ENCODE measurements at places on chromosomes 6 and 20.
A peak's percentile ranks its signal among the peaks of the same experiment; 100 is the strongest.

- no peak for DNase-seq
Measured at GRCh38 chr20:59042151-59042795, at the start of gene PRELID3B. Gene PRELID3B (minus strand): TSS chr20:59042786. CDS start chr20:59042730, 56 bp downstream.

- DNase-seq, result no peak
Measured at GRCh38 chr6:15736297-15736696, 73.5 kb upstream of the DTNBP1 start.

- DNase-seq, result no peak
Measured at GRCh38 chr20:37280403-37280802, 9.1 kb upstream of the MANBAL start.

GRCh38 chr6:170454512-170455285 lies 98.4 kb downstream of the PSMB1 start:
- DNase-seq, result no peak

DNA sequence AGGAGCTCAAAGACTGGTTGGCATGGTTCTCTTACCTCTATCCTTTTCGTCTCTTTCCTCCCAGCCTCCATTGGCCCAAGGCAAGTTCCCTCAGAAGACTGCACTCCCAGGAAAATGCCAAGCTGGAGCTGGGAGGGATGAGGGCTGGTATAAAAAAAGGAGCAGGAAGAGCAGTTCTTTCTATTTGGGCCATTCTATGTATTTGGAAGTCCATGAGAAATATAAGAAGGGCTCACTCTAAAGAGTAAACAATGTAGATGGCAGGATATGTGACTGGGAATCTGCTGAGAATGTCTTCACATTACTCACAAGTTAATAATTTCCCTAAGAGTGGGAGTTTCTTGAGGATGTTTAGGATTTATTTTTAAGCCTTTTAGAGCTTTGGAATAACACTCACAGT lies 36.6 kb upstream of the ADTRP start:
- DNase-seq, result no peak

- peak; percentile 28 for DNase-seq
Measured at GRCh38 chr6:38172739-38173410, 353.3 kb downstream of the ZFAND3 start.

GRCh38 chr20:58402827-58403226 lies 13.8 kb downstream of the VAPB start:
- DNase-seq, result no peak

GRCh38 chr6:21377356-21377755 lies 216.2 kb upstream of the SOX4 start:
- DNase-seq, result no peak

GRCh38 chr6:139418481-139419132 lies 44.2 kb upstream of the CITED2 start:
- no peak for DNase-seq

- no peak for DNase-seq
Measured at GRCh38 chr6:129662980-129663431, 47.0 kb downstream of the ARHGAP18 start.

GRCh38 chr6:16749516-16750485 lies 11.5 kb downstream of the ATXN1 start:
- DNase-seq, result no peak

GRCh38 chr20:59017493-59018231 lies 1.6 kb upstream of the TUBB1 start:
- DNase-seq, result no peak

DNA sequence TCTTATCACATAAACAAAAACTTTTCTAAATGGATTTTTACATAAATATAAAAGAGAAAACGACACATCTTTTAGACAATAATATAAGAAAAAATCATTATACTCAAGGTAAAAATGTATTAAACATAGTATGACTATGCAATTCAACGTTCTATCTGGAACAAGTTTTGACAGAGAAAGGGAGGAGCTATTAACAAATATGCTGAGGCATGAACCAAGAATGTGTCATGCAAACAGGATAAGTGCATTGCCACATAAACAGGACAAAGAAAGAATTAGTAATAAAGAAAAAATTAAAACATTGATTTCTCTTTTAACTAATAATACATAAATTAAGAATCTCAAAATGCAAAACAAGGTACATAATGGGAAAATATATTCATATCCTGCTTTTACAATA lies 1353.4 kb upstream of the GJE1 start:
- DNase-seq, result no peak

GRCh38 chr6:63802606-63803206 lies 167.1 kb downstream of the PHF3 start:
- DNase-seq, result no peak

- DNase-seq, result no peak
Measured at GRCh38 chr20:37902504-37903313, at the start of gene VSTM2L. Gene VSTM2L (plus strand): TSS chr20:37903127. CDS start chr20:37903351, 224 bp downstream.

- DNase-seq, result no peak
Measured at GRCh38 chr6:87789900-87790290, 87.9 kb upstream of the AKIRIN2 start.

DNA sequence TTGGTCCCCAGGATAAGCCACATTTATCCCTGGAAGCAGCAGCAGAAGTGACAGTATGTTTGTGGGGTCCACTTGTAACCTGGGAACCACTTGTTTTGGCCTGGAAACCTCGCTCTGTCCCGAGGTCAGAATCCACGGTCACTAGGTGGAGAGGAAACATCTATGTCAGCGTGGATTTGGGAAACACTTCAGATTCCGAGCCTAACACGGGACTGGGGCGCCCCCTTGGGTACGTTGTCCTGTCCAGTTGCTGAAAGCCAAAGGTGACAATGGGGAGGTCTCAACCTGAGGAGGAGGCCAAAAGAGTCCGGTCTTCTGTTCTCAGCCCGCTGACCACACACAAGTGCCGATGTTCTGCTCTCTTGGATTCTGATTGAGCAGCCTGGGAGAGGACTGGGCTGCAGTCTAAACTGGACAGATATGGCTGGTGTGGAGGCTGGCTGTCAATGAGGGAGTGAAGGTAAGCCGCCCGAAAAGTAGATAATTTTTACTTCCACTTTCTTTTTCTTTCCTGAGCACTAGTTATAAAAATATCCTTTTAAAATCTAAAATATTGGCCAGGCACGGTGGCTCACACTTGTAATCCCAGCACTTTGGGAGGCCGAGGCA lies 4.9 kb upstream of the ZFP57 start:
- no peak for DNase-seq

DNA sequence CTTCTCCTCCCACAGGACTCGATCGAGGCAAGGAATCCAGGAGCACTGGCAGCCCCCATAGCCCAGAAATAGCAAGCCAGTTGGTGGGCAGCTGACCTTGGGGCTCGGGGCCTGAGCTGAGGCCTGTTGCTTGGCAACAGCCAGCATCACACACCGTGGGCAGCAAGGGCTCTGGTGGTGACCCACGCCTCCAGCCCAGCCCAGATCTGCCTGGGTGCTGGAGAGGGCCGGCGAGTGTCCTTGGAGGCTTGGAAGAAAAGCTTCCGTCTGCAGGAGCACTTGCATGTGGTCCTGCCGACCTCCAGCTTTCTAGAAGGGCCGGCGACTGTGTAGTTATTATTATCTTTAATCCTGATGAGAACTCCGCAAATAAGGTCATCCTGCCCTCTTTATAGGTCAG lies 67.3 kb downstream of the STK35 start:
- no peak for DNase-seq

GRCh38 chr6:35034411-35035191 lies 106.5 kb downstream of the TCP11 start:
- DNase-seq, result peak; percentile 92

DNA sequence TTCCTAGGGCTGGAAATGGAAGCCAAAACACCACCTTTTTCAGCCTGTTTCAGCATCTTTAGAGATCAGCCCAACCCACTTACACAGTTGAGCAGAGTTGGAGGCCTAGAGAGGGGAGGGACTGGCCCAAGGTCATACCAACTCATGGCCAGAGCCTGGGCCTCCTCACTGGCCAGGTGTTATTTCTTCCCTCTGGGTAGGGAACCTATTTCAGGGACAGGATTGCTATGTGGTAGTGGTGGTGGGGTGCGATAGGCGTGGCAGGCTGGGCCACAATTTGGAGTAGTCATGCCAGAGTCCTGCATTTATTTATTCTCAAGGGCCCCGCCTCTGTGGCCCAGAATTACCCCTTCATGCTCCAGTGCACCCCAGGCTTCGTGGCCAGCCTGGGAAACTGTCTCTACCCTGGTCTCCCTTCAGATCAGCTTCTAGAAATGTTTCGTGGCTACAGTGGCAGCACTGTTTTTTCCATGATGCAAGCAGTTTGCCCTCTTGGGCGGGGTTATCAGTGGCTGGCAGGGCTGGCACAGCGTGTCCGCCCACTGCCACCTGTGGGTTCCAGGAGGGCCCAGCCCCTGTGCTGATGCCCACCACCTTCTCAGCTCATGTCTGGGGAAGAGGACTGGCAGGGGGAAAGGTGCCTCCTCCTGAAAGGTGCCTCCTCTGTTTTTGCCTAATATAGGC lies 6.2 kb downstream of the VEGFA start:
- DNase-seq, result peak; percentile 32

DNA sequence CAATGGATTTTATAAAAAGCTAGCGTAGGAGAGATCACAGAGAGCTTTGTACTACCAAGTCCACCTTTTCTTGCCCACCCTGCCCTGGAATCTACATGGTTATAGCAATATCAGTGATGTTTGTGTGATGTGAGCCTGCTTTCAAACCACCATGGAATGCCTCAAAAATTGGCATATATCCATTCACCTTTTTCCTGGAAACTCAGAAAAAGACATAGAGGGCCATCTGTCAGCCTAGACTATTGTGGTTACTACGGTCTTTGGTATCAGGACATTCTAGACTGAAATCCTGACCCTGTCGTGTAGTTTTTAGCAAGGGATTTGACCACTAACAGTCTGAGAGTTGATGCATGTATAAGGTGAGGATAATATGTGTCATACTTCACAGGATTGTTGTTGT lies 239.6 kb downstream of the GRIK2 start:
- no peak for DNase-seq

DNA sequence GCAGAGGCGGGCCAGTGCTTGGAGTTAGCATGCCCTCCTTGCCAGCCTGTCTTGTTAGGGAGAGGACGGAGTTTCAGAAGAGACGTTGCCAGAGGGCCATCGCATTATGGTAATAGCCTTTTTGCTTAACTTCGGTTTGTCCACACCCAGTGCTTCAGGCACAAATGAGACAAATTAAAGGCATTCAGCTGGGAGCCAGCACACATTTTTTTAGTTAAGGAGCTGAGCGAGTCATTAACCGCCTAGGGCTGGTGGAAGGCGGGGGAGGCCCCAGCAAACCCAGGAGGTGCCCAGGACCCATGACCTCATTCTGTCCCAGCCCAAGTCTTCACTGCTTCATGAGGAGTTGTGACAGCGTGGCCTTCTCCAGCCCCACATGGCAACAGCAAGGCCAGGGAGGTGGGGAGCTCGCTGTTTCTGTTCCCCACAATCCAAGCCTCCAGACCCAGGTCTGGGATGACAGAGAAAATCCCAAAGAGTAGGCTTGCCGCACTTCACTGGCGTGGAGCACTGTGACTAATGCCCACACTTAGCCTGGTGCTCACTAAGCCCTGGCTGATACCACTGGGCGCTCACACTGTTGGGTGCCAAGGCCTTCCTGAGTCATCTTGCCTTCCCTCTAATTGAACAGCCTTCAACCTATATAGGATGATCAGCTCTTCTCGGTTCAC lies 237.1 kb downstream of the ANKRD60 start:
- no peak for DNase-seq

GRCh38 chr6:163757520-163757919 lies 343.0 kb downstream of the QKI start:
- no peak for DNase-seq

DNA sequence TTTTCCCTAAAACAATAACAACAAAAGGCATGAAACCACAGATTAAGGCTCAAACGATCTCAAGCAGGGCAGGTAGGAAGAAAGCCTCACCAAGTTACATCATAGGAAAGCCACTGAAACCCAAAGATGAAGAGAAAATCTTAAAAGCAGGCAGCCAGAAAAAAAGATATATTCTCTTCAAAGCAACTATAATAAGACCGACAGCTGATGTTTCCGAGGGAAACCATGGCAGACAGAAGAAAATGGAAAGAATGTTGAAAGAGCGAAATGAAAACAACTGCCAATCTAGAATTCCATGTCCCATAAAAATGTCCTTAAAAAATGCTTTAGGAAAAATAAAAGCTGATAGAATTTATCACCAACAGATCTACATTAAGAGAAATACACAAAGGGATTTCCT lies 161.5 kb upstream of the THBS2 start:
- DNase-seq, result no peak

- no peak for DNase-seq
Measured at GRCh38 chr6:116444092-116444491, 17.1 kb upstream of the CALHM6 start.

DNA sequence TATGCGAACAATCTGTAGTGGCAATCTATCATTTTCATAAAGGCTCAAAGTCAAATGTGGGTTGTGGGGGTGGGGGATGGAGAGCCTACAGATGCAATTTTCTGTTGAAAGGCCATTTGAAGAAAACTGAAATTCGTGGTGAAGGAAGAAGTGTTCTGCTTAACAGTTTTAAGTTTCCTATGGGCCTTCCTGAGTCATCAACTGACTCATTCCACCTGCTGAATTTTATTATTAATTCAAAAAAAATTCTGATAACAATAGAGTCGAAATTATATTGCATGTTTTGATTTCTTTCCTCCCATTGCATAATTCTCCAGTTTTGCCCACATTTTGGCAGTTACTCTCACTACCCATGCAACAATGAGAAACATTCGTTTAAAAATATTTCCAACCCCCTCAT lies 622.3 kb upstream of the ARID1B start:
- no peak for DNase-seq

DNA sequence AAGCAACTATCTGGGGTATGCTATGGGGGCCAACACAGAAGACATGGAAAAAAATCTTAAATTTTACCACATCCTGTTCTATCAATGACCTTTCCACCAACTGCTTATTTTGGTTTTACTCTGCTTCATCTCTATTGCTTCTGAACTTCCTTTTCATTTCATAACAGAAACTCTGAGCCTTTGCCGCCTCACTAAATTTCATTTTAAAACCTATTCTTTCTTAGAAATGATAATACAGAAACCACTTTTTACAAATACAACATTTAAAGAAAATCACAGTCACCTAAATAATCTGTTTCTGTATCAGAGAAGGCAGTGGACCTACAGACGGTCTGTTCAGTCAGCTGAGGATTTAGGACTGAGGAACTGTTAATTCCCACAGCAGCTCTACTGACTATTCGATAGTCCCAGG lies 117.5 kb downstream of the KCNQ5 start:
- DNase-seq, result no peak

DNA sequence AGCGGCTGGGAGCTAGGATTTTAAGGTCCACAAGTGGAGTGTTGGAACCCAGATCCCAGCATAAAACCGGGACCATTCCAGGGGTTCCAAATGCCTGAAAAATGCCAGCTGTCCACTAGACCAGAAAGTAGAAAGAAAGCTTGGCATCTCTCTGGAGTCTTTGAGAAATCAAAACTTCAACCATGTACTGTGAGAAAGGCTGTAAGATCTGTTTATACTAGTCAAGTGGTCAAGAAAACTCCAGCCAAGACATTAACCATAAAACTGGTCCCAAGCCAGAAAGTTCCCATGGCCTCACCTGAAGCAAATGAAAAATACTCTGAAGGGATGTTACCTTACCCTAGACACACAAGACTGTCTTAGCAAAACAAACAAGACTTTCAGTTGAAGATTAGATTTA lies 112.6 kb downstream of the DCDC2 start:
- no peak for DNase-seq

GRCh38 chr6:154440022-154440421 lies 70.5 kb downstream of the CNKSR3 start:
- no peak for DNase-seq

- no peak for DNase-seq
Measured at GRCh38 chr6:52213127-52213526, 27.0 kb downstream of the IL17A start.
